RWPE1 (cell line): ENCODE measurements at places on chromosomes 16 and 17.

DNA sequence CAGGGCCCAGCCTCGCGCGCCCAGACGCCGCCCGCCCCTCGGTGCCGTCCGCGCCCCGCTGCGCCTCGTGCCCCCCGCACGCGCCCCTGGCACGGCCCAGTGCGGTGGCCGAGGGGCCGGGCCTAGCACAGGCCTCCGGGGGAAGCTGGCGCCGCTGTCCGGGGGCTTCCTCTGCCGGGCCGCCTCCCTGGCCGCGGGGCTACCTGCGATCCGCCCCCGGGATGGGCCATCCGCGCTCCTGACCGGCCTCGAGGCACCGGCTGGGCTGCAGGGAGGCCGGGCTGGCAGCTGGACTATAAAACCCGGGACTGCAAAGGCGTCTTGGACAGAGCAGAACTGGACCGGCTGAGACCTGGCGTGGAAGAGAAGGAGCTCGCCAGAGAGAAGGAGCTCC is 783 bp downstream of the BHLHA9 start:
- DNase-seq, result no peak

DNA sequence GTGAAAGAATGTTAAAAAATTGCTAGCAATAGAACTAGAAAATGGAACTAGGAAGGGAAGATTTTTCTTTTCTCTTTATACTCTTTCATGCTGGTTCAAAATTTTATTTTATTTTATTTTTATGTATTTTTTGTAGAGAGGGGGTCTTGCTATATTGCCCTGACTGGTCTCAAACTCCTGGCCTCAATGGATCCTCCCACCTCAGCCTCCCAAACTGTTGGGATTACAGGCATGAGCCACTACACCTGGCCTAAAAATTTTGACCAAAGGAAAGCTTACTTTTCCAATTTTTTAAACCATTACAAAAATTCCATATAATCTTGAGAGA is 10.0 kb upstream of the TERF2 start:
- DNase-seq, result no peak

GRCh38 chr16:48408688-48409087 is 23.5 kb upstream of the SIAH1 start:
- DNase-seq, result no peak

- no peak for DNase-seq
Observed at GRCh38 chr17:77300016-77300686, 159.4 kb downstream of the SEC14L1 start.

DNA sequence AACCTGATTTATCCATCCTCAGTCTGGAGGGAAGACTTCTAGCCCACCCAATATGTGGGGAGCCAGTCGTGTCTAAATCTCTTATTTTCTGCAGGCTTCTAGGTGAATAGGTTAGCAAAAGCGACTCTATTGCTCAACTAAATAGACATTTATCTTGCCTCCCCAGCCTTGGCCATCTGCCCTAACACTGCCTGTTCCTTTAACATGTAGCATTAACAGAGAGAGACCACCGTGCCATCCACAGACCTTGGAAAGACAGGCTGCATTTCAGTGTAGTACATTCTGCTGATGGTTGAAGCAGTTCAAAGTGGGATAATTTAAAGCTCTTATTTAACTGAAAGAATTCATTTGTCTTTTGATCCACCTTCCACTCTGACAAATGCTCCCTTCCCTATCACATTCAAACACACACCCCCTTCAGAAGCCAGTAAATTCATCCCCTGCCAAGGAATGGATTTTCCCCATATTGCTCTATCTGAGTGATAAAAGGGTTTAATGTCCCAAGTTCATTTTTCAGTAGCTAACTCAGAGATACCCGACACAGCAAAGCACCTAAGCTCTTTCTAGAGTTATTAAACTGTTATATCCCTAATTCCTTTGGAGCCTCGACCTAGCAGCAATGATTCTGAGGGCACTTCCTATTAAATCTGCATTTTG is 58.1 kb upstream of the COX10 start:
- DNase-seq, result no peak

DNA sequence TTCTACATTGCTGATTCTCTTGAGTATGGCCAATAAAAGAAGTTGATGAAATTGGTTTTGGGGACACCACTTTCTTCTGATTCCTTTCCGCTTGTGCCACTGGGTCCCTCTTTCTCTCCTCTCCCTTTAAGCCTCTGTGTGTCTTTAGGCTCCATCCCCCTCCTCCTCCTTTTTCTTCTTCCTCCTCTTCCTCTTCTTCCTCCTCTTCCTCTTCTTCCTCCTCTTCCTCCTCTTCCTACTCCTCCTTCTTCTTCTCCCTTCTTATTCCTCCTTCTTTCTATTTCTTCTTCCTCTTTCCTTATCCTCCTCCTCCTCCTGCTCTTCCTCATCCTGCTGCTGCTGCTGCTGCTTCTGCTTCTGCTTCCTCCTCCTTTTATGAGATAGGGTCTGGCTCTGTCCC is 93.7 kb downstream of the CHD9NB start:
- no peak for DNase-seq

DNA sequence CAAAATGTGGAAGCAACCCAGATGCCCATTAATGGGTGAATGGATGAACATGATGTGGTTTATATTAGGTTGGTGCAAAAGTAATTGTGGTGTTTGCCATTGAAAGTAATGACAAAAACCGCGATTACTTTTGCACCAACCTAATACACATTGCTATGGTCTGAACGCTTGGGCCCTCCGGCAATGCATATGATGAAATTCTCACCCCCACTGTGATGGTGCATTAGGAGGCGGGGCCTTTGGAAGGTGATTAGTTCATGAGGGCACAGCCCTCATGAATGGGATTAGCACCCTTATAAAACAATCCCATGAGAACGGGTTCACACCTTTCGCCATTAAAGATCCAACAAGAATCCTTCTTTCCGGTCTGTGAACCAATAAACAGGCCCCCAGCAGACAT is 25.3 kb upstream of the PRM1 start:
- DNase-seq, result no peak

DNA sequence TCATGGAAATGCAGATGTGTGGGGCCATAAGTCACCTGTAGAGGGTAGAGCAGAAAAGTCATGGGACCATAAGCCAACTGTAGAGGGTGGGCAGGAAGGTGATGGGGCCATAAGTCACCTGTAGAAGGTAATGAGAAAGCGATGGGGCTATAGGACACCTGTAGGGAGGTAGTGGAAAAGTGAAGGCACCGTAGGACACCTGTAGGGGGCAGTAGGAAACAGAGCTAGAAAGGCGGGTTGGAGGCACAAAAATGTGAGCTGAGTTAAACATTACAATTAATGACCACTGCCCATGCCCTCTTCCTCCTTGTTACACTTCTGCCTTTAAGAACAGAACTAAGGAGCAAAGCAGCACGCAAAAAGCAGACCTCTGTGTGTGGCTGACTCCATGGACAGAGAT is 150.1 kb downstream of the SHISA6 start:
- DNase-seq, result no peak

GRCh38 chr16:27171584-27171983 is 31.7 kb upstream of the KDM8 start:
- DNase-seq, result no peak

- DNase-seq, result no peak
Observed at GRCh38 chr16:87918866-87919680, 17.3 kb downstream of the CA5A start.

DNA sequence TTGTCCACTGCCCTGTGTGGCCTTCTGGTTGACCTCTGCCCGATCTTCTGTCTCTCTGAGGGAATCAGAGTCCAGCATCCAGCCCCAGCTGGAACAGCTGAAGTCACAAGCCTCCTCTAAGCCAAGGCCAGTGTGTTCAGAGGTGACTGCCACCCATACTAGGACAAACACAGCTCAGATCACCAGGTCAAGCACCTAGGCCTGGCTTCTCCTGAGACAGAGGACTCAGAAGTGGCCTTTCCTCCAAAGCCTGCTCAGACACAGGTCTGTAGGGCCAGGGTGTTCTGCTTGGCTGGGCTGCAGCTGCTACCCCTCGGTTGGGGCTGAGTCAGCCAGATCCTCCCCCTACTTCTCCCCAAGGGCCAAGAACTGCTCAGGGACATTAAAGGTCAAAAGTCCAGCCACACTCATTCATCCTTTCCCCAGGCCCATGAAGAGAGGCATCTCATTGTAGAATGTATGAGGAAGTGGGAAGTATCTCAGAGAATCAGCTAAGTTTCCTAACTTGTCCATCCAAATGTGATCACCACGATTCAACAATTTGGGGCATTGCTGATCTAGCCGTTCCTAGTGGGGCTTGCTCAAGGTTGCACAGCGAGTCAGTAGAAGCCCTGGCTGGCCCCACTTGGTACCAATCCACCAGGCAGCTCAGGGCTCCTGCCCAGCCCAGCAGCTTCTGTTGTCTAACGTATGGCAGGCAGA is 7.6 kb downstream of the SLC46A1 start:
- no peak for DNase-seq

- no peak for DNase-seq
Observed at GRCh38 chr17:35423761-35424160, 8.5 kb downstream of the SLFN12 start.

DNA sequence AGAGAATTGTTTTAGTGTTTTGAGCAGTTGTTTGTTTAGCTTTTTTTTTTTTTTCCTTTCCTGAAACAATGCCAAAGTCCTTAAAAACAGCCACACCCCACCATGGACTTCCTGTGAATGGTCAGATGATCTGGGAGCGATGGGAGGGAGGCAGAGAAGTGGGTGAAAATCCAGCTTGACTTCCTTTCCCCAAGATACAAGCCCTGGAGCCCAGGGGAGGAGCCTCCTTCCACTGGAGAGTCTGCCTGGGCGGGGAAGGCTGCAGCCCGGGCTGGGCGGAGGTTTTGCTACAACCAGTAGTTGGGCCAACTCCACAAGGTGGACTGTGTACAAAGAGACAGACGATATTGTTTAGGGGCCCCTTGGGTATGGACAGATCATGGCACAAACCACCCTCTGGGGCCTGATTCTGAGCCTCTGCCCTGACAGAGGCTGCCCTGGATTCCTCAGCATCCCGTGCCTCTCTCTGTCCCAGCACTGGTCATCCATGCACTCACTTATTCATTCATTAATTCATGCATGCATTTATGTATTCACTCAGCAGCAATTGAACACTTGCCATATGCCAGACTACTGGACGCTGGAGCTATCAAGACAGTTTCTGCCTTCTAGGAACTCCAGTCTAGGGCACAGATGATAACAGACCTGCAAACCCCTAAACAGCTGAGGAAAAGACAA is 29.8 kb downstream of the WSB1 start:
- peak; percentile 43 for DNase-seq

DNA sequence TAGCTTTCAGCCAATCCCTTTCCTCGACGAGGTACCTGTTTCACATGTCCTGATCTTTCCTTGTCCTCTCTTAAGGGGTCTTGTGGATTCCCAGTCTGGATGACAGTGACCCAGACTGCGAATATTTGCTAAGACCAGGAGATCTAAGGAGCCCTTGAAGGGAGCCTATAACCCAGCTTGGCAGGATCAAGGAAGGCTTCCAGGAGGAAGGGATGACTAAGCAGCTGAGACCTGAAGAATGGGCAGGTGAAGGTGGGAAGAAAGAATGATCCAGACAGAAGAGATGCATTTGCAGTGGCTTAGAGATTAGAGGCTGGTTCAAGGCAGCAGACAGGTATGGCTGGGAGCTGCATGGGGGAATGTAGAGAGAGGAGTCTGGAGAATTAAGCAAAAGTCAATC is 1.9 kb upstream of the PDK2 start:
- no peak for DNase-seq

GRCh38 chr17:80204626-80205468 is 15.3 kb downstream of the SGSH start:
- no peak for DNase-seq

- DNase-seq, result no peak
Observed at GRCh38 chr16:49932434-49932833, 76.5 kb upstream of the ZNF423 start.

DNA sequence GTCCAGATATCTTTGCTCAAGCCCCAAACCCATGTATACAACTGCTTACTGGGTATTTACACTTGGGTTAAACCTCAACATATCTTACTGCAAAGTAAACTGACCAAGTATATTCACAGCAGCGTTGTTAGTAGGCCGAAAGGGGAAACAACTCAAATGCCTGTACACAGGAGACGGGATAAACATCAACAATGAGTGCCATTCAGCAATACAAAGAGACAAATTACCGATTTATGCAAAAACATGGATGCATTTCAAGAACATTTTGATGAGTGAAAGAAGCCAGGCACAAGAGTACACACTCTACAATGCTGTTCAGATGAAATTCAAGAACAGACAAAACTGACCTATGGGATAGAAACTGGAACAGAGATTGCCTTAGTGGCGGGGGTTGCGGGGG is 136.3 kb upstream of the CACNG3 start:
- no peak for DNase-seq

GRCh38 chr17:6170349-6170748 is 100.2 kb downstream of the WSCD1 start:
- DNase-seq, result no peak

DNA sequence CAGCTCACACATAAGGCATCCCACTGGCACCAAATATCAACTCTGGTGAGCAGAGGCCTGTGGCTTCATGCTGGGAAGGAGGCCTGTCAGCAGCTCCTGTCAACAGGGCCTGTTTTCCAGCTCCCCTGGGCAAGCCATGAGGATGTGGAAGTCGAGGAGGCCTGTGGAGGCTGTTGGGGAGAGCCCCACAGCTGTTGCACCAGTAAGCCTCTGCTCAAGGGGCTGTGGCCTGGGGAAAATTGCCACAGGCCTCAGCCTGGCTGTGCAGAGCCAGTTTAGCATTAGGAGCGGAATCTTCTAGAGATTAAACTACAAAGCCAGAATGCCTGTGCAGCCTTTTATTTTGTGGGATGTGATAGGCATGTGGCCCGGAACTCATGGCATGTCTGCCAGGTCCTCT is 202.1 kb downstream of the SPECC1 start:
- no peak for DNase-seq

DNA sequence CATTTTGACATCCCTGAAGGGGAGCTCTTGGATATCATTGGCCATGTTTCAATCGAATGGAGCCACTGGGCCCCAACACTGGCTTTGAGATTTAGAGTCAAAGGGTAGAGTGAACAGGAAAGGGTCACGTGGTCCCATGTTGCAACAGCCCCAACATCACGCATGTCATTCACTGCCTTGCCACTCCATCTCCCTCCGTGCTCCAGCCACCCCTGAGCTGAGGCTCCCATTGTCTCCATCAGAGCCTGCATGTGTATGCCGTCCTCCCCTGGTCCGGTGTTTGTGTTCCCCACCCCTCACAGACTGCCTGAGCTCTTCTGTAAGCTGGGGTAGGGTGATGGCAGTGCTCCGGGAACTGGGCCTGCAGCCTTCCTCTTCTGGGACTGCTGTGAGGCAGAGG is 12.1 kb downstream of the NFE2L1 start:
- DNase-seq, result no peak

DNA sequence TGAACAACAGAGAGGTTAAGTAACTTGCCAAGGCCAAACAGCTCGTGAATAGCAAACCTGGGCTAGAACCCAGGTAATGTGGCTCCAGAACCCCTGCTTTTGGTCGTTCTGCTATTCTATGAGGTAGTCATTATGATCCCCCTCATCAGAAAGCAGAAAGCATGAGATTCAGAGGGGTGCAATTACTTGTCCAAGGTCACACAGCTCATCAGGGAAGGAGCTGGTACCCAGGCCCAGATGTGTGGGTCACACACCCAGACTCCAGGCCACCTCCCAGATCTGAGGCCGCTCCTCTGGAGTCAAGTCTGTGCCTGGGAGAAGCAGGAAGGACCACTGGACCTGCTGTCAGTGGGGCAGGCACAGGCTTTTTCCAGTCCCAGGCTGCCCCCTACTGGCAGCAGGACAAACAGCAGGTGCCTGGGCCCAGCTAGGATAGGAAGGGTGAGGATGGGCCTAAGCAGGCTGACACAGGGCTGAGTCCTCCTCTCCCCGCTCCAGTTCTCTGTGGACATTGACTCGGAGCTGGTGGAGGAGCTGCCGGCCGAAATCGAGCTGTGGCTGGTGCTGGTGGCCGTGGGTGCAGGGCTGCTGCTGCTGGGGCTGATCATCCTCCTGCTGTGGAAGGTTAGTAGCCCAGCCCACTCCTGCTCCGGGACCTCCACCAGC is 7.8 kb upstream of the PDK2 start:
- peak; percentile 60 for DNase-seq
